ENCODE measurements at places on chromosomes 4 and X.
A peak's percentile ranks its signal among the peaks of the same experiment; 100 is the strongest.

DNA sequence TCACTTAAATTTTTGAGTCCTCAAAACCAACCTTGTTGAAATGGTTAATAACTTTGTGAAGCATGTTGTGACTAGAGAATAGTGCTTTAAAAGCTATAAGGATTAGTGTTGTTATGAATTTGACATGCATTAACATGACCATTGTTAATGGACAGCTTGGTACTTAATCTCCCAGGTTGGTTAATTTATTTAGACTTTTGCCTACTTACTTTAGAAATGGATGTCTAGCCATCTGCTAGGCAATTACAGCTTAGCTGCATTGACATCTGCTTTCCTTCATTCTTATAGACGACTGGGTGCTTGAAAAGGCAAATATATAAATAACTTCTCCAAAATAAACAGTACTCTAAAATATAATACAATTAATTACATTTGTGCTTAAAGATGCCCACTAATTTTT lies 368.0 kb downstream of the CCSER1 start:
- peak; percentile 21 for DNase-seq

DNA sequence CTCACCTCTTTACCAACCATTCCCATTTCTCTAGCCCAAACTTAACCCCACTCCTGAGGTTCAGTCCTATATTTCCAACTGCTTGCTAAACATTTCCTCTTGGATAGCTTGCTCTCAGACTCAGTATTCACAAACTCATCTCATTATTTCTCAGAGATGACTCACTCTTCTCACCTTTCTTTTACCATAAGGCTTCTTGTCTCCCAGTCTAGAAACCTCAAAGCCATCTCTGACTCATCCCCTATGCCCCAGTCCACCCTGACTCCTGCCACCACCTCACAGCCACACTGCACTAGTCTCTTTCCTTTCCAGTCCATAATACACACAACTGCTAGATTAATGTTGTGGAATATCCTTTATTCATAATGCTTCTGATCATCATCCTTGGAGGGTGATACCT lies 4.8 kb downstream of the FRMPD3 start:
- DNase-seq, result no peak

GRCh38 chrX:96685210-96686099 lies 813 bp downstream of the DIAPH2 start:
- DNase-seq, result peak; percentile 46

DNA sequence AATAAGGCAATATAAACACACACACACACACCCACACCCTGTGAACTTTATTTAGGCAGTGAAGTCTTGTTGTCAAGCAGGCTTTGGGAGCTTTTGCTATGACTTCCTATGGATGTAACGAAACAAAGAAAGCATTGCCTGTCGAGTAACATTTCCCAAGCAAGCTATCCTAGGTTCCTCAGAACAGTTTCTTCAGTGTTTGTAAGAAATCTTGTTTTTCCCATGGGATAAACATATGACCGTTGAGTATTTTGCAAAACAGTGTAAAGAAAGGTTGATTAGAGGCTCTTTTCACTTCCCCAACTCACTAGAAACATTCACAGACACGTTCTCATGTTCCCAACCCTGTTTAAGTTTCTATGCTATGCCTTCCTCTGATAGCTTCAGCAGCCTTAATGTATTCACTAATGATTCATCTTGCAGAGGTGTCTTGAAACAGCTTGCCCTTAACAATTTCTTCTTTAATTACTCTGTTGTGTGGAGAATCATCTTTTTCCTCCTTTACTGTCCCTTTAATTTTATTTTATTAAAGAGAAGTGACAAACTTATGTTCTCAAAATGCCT lies 1947.1 kb upstream of the TENM3 start:
- DNase-seq, result no peak

DNA sequence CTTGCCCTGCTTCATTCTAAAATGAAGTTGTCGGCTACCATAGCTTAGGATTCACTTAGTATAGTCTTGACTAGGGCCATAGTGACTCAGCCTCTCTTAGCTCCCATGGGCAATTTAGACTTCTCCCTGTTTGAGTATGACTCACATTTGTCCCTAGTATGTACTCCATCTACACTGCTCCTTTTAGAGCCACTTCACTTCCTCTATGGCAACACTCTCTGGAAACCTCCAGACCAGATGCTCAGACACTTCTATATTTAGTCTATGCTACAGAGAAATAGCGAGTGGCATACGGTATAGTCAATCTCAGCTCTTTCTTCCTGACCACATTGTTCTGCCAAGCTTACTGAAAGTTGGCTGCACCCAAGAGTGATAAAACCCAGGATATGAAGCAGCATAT lies 11.2 kb downstream of the MEPE start:
- DNase-seq, result no peak

- no peak for DNase-seq
These were observed 6.5 kb upstream of the GPR101 start for GRCh38 chrX:137040113-137040794.

GRCh38 chr4:11628093-11628725 lies 199.5 kb upstream of the HS3ST1 start:
- no peak for DNase-seq

DNA sequence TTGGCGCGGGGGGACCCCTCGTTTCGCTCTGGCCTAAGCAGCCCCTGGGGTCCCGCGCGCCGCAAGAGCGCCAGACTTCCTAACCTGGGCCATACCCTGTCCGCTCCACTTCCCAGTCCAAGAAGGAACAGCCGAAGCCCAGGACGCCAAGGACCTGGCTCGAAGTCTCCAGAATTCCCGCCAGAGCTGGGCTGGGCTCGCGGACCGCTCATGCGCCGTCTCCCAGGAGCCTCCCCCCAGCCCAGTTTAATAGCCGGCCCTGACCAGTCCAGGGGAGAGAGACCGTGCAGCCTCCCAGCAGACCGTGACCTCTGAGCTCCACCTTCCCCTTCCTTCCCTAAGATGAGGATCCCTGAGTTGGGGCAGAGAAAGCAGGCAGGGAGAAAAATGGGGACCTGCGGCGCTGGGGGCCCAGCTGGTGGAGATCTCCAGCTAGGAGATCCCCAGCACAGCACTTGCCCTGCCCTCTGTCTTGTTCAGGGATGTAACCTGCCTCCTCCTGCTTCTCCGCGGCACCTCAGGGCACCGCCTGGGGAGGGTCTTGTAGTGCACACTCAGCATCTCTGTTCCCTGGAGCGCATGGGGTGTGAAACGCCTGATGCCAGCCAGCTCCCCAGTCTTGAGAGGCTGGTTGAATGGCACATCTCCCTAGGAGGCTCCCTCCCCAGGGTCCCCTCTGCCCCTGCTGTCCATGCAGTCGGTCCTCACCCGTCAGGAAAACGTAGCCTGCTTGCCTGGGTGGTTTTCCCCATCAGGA lies 1.2 kb upstream of the LETM1 start:
- DNase-seq, result peak; percentile 83

DNA sequence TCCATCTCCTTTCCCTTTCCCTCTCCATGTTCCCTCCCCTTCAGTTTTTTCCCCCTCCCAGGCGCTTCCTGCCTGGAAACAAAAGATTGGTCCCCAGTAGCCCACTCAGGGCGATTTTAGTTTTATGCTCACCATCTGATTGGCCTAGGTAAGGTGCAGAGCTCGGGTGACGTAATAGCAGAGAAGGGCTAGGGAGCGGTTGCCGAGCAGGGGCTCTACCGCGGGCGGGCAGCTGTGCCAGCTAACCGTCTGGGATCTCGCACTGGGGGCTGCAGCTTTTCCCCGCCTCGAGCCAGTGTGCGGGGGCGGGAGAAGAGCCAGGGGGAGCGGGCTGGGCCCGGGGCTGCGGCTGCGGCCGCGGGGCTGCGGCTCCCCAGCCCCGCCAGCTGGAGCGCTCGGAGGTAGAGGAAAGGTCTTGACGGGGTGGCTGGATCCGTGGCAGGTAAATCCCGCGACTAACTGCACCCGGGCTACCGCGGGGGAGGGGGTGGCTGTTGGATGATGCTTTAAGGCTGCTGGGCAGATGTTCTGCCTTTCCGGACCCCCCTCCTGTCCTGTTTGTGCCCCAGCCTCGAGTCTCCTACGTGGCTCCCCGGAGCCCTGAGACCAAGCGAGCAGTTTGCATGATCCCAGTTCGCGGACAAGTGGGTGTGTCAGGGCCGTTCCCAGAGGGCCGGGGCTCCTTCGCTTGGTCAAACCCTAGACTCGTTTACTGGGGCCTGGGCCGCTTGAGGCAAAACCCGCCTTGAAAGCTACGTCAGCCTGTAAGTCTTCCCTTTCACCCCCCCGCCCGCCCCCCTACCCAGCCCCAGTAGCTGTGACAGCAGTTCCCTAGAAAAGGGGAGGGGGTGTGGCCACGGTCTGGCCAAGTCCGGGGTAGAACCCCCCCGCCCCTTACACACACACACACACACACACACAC lies at the start of gene PAK3:
PAK3 (plus strand) TSS at position 218 of the 922 bp plus-strand sequence. CDS start 26,913 bp downstream, outside the sequence.
- DNase-seq, result peak; percentile 91

GRCh38 chr4:43718369-43718768 lies 730.2 kb downstream of the KCTD8 start:
- DNase-seq, result no peak

GRCh38 chrX:16754019-16754418 lies 32.2 kb upstream of the TXLNG start:
- no peak for DNase-seq

DNA sequence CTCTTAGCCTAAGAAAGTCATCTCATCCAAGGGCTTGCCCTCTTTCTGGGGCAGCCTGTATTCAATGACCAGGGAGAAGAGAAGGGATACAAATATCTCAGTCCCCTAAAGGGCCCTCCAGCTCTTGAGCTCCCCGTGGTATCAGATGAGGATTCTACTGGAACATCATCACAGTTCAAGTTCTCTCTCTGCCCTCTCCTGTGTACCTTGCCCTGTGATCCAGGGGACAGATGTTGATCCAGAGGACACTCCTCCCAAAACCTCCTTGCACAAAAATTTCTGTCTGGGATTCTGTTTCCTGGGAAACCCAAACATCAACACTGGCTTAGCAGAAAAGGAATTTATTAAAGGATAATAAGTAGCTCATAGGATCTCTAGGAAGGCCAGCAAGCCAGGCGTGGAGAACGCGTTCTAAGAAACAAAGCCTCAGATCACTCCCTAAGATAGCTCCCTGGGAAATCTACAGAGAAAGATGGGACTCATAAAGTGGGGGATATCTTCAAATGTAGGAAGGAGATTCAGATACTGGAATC lies 296.3 kb upstream of the KLF3 start:
- peak; percentile 71 for DNase-seq

DNA sequence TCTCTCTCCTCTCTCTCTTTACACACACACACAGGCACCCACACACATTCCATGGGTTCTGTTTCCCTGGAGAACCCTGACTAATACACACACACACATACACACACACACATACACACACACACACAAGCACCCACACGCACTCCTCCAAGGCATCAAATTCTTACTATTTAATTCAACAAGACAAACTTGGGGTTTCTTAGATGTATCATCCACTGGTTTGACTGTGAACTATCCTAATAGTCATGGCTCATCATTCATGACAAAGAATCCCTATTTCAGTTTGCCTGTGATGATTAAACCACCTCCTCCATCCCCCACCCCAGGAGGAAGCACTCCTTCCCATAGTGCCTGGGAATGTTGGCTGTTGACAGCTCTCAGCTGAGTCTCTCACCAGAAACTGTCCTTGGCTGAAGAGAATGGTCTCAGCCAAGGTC lies 98.2 kb downstream of the USP46 start:
- no peak for DNase-seq

DNA sequence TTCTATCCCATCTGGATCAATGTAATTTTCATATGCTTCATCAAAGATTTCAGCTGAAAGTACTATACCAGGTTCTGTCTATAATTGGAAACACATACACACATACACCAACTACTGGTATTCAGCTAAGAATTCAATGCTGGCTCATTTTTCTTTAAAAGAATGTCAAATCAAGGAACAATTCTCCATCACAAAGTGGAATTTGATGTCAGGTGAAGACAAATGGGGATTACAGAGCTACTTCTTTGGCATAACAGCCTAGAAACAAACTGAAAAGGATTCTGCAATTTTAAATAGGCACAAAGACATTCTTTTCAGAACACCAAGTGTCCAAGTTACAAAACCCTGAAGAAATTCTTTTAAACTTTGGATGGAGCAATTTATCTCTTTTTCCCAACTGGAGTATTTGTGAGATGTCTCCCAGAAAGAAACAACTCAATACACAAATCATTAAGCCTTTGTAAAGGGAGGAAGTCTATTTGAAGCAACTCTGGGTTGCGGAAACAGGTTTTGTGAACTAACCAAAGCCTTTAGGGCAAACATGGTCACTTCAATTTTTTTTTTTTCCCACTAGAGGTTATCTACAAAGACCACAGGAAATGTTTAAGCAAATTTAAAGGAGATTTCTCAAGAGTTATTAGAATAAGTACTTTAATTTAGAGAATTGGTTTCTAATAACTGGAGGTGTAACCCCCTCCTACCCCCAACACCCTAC lies 1.9 kb upstream of the FAM9C start:
- no peak for DNase-seq

- DNase-seq, result no peak
These were observed 29.5 kb downstream of the SMPX start for GRCh38 chrX:21728276-21728968.

GRCh38 chrX:102654696-102655095 lies 3.4 kb downstream of the GPRASP1 start:
- no peak for DNase-seq

DNA sequence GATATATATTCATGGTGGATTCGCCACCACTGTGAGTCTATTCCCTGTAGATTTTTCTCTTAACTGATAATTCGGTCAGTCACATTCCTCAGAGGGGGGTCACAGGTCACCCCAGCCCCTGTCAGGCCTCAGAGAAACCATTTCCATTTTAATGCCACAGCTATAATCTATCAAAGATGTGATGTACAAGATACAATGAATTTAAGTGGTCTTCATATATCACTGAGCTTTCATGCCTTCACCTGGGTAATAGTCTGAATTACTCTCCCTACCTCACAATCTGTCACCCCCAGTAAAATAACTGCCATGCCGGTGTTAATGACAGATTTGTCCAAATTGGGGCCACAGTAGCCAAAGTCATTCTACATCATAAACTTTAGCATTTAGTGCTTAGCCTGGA lies 64.7 kb downstream of the NKX6-1 start:
- DNase-seq, result no peak

- DNase-seq, result no peak
These were observed 34.5 kb upstream of the HERC5 start for GRCh38 chr4:88422403-88422802.

- DNase-seq, result no peak
These were observed 54.6 kb downstream of the RELL1 start for GRCh38 chr4:37631551-37631950.

DNA sequence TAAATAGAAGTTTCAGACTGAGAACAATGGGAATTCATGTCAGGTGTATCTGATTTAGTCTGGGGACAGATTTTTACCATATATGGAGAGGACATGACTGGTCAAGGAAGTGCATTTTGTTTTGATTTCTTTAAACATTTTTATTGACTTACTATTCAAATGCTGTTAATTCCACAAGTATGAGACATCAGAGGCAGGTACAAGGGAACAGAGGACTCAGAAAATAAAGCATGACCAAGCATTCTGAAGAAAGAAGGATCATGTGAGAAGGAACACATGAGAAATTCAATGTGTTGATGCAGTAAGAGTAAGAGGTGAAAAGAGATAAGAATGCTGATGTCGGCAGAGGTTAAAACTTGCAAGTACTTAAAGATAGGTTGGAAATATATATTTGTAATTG lies 1452.6 kb downstream of the PCDH7 start:
- DNase-seq, result no peak

- peak; percentile 21 for DNase-seq
These were observed 14.2 kb downstream of the BST1 start for GRCh38 chr4:15717086-15717485.

- no peak for DNase-seq
These were observed 17.8 kb upstream of the MAGED4 start for GRCh38 chrX:52166840-52167239.

GRCh38 chr4:145860446-145860845 lies 78.2 kb downstream of the ZNF827 start:
- DNase-seq, result no peak

- no peak for DNase-seq
These were observed 12.0 kb downstream of the ATP5ME start for GRCh38 chr4:661881-662761.

- DNase-seq, result no peak
These were observed 206.9 kb upstream of the HCCS start for GRCh38 chrX:10904220-10904619.
